NCI-H2227 treated with DMSO at 0.1 percent for 48 hours (cell line): ENCODE measurements at places on chromosomes 16 and 17.

GRCh38 chr16:68257906-68258800 lies 6.2 kb upstream of the SLC7A6 start:
- DNase-seq: no peak

DNA sequence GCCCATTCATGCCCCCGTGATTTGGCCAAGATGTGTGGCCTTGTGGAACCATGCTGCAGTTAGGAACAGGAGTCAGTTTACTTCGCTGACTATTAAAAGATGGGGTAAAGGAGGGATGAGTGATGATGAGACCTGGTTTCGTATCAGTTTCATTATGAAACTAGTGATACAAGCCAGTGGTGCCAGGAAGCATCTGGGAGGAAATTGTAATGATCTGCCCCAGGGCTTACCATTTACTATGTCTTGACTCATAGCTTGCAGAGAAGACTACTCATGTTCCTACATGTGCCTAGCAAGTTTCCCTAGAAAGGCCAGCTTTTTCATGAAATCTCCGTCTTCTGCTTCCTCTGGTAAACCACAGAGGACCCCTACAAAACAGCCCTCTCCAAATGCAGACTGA lies 23.2 kb downstream of the CDH3 start:
- DNase-seq: no peak

- no peak for DNase-seq
Measured at GRCh38 chr17:410543-411401, 58.2 kb upstream of the RPH3AL start.

- DNase-seq: peak; percentile 75
Measured at GRCh38 chr16:57301126-57301817, 16.8 kb upstream of the PLLP start.

DNA sequence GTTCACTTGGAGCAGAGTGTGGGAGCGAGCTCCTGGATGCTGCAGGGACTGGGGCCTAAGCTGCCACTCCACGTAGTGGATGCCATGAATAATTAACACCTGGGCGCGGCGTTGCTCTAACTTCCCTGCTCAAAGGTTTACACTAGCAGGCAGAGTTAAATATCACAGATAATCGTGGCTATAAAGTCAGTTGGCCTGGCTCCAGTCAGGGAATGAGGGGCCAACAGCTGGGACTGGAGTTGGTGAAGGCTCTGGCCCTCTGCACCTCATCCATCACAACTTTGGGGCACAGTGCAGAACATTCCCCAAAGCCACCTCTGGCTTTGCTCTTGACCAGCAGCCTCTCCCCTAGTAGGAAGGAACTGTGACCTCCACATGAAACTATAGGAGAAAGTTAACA lies 10.9 kb downstream of the HOXB4 start:
- DNase-seq: no peak

DNA sequence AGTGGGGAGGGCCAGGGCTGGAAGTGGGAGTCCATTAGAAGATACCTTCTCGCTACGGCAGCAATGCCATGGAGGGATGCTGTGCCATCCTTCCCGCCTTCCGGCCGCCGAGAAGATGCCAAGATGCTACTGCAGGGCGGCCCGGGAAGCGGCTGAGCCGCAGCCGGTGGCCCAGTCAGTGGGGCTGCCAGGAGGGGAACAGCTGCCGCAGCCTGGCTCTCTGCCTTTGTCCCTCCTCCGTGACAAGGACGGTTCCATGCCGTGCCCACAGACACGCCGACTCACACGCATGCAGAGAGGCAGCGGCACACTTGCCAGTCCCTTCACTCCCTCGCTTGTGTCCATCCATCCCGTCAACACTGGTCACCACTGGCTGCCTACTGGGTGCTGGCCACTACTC lies 20.2 kb upstream of the NCBP3 start:
- no peak for DNase-seq

- DNase-seq: no peak
Measured at GRCh38 chr16:82623241-82623640, 3.5 kb upstream of the CDH13 start.

GRCh38 chr16:4525634-4526277 lies 12.8 kb downstream of the CDIP1 start:
- DNase-seq: no peak

DNA sequence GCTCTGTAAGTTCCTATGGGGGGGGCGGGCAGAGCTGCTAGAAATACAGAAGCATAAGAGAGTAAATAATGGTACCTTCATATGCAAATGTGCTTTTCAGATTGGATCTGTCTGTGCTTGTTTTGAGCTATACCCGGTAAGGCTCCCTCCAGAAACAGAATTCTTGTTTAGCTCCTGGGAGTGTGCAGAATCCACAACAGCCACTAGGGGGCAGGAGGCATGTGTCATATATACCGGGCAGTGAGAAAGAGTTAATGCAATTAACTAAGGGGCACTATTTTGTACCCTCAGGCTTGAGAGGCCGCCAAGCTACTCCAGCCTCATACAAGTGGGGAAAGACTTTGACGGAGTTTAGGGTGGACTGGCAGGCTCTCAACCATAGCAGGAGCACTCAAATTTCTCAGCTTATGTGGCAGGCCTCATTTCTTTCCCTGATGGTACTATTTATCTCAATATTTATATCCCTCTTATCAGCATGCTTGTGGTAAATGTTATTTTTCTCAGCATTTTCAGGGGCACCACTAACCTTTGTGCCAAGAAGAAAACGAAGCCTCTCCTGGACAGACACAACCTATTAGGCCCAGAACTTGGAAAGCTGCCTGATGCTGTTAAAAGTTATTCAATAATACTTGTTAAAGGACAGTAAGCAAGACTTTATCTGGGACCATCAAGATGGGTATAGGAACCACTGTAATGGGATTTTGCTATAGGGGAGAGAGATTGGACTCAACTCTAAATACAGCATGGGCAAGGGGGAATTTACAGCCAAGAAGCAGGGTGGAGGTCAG lies 10.7 kb upstream of the CENPV start:
- DNase-seq: peak; percentile 20

DNA sequence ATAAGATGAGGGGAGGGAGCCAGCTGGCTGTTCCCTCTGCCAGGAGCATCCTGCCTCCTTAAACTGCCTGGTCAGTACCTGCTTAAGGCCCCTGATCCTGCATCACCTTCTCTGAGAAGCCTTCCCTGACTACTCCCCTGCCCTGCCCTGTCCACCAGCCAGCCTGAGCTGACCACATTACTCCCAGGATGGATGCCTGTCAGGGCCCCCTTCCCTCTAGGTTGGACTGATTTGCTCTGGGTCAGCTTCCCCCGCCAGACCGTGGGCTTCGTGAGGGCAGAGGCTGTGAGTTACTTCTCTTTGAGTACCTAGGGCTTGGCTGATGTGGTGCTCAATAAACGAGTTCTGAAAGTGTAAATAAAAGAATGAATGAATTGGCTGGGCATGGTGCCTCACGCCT lies 63.3 kb downstream of the WSB1 start:
- DNase-seq: no peak

GRCh38 chr16:11291091-11291703 lies 10.1 kb upstream of the PRM1 start:
- DNase-seq: no peak

GRCh38 chr17:78912082-78912481 lies 9.1 kb upstream of the CEP295NL start:
- no peak for DNase-seq

DNA sequence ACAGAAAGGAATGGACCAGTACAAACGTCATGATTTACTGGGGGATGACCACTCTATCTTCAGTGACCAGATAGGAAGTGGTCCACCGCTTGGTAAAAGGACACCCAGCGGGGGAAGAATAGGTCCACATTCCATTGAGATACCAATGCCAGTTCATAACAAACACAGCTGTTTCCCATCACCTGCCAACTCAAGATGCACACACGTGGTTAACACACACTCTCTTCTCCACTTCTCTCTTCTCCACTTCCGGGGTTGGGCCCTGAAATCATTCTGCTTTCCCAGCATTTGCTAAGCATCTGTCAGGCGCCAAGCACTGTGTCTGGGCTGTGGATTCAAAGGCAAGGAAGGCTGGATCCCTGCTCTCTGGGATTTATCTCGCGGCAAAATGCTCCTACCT lies 175.5 kb downstream of the SLC39A11 start:
- DNase-seq: no peak

GRCh38 chr17:51128076-51128475 lies 7.4 kb upstream of the SPAG9 start:
- no peak for DNase-seq

GRCh38 chr17:58265902-58266875 lies 14.5 kb downstream of the MPO start:
- DNase-seq: no peak

DNA sequence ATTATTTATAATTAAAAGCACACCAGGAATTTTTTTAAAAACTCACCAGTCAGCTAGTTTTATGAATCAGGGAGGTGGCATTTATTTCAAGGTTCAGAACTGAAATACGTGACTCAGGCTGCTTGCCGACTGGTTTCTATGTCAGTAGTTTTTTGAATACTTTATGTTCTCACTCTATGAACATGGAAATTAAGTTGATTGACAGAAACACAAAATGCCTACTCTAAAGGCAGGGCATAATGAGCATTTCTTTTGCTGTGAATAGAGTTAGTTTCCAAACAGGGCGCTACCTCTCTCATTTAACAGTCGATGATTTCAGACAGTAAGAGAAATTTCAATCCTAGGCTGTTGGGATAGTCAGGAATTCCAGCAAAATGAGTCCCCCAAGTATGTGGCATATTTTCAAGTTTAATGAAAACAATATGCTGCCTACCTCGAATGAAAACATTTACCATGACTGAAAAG lies 6.7 kb downstream of the HS3ST3B1 start:
- DNase-seq: no peak

DNA sequence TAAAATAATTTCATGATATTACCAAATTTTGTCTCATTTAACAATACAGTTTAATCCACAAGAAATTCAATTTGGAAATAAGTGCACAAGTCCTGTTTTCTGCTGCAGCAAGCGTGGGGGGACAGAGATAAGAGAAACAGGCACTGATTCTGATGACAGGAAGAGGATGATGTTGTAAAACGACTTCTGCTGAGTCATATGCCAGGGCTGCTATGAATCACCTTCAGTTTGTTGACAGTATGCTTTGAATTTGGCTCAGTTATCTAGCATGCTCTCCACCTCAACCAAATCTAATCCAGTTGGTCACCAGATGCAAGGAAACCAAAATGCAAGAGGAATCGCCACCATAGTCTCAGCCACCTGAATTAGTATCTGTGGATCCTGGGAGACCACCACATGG lies 244.1 kb upstream of the MON1B start:
- DNase-seq: no peak

- DNase-seq: no peak
Measured at GRCh38 chr16:11101695-11102522, 154.1 kb downstream of the SOCS1 start.

DNA sequence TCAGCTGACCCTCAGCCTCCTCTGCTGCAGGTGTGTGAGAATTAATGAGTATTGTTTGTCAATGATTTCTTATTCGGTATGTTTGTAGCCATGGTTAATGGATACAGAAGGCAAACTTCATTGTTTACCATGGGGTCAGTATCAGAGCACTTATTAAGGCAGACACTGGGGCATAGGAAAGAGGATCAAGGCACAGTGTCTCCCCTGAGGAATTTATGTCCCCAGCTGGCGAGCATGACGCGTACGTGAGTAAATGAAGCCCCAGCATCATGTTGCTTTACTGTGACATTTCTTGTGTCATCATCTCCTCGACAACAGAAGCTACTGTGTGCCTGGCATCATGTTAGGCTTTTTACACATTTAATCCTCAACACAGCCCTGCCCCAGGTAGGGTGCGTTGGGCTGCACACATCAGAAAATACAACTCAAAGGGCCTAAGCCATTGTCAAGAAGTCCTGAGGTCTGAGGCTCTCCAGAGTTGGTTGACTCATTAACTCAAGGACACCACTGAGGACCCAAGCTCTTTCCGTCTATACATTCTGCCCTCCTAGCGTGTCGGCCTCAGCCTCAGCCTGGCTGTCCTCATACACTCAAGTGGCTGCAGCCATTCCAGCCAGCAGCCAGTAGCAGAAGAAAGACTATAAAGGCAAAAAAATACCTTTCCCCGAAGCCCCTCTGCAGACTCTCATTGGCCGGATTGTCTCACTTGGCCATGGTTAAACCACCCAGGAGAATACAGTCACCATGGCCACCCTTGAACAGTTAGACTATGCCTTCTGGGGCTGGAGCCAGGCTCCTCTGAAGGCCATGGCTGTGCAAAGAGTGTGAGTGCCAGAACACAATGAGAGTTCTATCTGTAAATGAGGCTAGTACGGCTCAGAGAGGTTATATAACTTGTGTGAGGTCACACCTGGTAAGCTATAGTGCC lies 13.9 kb upstream of the ZCCHC14 start:
- no peak for DNase-seq

DNA sequence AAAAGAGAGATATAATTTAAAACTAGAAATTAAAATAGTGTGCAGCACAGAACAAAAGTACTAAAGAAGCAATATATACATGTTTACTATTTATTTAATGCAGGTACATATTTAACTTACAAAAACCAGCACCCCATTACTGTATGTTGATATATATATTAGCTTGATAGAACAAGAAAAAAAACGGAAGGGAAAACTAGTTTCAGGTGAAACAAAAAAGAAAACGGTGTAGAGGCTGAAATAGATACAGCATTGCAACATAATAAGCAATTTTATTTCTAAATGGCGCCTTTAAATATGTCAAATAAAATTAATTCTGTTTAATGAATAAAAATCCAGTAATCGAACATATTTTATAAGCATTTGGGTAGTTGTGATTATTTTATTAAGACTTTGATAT lies 3.9 kb downstream of the HNF1B start:
- DNase-seq: peak; percentile 33

DNA sequence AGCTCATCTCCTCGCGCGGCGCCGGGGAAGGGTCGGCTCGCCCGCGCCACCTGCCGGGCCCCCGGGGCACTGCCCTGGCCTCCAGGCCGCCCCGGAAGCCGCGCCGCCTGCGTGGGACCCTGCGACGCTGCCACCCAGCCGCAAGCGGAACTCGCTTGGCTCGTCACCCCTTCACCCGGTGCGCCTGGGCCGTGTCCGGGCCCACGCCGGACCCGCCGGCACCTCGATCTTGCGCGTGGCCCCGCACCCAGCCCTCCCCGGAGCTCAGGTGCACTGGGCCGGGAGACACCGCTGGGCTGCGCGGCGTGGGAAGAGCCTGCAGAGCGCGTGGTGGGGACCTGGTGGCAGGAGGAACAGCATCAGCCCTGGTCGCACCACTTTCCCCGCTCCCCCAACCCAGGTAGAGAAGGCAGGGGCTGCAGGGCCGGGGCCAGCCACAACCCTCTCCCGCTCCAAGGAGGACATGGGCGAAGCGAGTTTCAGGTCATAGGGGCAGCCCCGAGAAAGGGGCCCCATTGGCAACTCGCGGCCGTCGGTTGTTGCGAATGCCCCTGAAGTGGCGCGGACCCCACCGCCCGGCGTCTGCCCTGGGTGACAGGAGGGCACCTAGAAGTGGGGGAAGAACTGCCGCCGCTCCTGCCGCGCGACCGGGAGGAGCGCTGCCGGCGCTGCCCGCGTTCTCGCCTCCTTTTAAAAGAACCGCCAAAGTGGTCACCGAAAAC lies 363 bp upstream of the MIF4GD start:
- DNase-seq: peak; percentile 49

DNA sequence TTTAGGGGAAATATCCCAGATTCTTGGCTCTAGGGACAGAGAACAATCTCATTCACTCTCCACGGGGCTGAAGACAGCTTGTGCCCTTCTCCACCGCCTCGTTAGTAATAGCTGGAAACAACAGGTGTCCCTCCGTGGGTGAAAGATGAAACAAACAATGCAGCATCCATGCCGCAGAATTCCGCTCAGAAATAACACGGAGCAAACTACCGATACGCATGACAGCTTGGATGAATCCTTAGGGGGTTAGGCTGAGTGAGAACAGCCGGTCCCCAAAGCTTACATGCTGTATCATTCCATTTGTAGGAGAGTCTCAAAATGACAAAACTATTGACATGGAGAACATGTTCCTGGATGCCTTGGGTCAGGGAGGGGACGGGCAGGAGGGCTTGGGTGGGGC lies 29.4 kb upstream of the CACNG1 start:
- no peak for DNase-seq

GRCh38 chr17:82936768-82937171 lies 96.9 kb upstream of the ZNF750 start:
- no peak for DNase-seq
